ENCODE measurements at places on chromosomes 7 and 10.
A peak's percentile ranks its signal among the peaks of the same experiment; 100 is the strongest.

DNA sequence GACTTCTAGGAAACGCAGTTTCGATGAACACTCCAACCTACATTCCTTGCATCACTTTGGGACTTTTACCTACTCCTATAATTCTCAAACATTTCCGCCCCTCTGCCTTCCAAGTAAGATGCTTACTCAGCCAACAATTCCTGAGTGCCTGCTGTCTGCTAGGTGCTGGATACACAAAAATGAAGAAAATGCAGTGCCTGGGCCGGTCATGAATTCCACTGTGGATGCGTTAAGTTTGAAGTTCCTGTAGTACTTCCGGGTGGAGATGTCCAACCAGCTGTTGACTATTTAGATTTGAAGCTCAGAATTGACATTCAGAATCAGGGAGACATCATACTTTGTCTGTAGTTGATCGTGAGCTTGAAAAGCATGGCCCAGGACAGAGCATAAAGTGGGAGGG lies 89.2 kb downstream of the LYZL1 start:
- no peak for DNase-seq

- DNase-seq = no peak
Measured at GRCh38 chr10:133461027-133461426, 7.3 kb downstream of the SCART1 start.

DNA sequence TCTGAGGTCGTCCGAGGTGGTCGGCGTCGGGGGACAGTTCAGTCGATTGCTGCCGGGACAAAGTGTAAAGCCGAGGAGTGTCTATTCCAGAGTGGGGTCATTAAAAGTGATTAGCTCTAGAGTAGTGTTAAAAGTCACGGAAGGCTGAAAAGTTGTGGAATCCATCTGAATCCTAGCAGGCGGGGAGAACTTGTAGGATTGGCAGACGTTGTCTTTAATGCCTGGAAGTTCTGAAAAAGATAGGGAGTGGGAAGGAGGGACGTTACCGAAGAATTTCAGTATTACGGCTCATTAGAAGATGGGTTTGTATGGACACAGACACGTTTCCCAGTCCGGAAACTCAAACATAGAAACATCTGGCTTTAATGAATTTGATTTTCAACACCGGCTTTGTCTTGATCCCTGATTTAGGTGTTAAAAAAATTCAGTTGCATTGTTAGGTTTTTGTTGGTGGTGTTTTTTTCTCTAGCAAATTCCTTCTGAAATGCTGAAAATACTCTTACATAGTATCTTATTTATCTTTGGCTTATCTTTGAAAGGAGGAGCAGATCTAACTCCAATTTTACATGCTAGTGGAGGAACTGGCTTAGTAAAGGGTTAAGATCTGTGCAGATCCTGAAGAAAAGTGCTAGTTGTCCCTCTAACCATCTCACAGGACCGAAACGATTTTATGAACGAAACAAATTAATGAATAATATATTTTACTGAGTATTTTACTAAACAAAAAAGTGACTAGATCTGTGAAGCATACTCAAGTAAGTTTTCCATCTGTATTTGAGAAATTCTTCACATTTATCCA lies 900 bp downstream of the MKLN1 start:
- DNase-seq = no peak

- DNase-seq = no peak
Measured at GRCh38 chr7:39355664-39356063, 210.5 kb upstream of the YAE1 start.

GRCh38 chr10:110353244-110354119 lies 48.8 kb upstream of the SMNDC1 start:
- no peak for DNase-seq

- DNase-seq = no peak
Measured at GRCh38 chr10:61244261-61244775, 208.9 kb downstream of the TMEM26 start.

DNA sequence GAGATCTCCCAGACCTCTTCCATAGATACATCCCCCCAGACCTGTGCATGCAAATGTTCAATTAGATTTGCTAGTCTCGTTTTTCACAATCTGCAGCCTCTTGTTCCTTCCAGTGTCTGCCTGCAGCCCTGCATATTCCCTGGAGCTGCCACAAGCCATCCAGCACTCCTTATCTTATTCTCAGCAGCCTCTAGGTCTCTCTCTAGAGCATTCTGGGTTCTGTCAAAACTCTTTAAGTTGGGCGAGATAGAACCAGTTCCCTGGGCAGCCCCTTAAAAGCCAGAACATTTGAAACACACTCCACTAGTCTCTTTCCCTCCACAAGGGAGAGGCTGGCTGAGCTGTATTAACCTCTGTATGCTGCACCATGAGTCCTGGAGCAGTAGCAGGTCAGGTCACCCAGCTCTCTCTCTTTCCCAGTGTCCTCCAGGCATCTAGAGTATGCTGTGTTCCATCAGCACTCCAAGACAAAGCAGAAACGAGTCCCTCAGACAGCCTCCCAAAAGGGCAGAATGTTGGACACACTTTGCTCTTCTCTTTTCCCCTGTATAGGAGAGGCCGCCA lies 20.6 kb upstream of the MCM10 start:
- no peak for DNase-seq

DNA sequence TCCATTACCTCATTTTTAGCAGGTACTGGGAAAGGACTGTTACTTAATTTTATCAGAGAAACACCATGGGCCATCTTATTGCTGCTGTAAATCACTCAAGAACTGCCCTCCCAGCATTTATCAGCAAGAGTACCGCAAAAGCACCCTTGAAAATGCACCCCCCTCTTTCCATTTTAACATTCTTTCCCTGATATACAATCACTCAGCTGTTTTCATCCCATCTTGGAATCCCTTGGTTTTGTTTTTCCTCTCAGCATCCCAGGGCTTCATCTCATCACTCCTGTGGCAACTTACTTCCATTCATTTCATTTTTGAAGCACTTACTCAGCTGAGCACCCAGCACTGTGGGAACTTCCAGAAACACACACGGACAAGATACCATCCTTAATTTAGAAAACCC lies 36.5 kb downstream of the RAPGEF5 start:
- DNase-seq = no peak

GRCh38 chr7:81140775-81141174 lies 221.9 kb upstream of the SEMA3C start:
- no peak for DNase-seq

GRCh38 chr7:77403957-77404356 lies 12.2 kb downstream of the GSAP start:
- no peak for DNase-seq

DNA sequence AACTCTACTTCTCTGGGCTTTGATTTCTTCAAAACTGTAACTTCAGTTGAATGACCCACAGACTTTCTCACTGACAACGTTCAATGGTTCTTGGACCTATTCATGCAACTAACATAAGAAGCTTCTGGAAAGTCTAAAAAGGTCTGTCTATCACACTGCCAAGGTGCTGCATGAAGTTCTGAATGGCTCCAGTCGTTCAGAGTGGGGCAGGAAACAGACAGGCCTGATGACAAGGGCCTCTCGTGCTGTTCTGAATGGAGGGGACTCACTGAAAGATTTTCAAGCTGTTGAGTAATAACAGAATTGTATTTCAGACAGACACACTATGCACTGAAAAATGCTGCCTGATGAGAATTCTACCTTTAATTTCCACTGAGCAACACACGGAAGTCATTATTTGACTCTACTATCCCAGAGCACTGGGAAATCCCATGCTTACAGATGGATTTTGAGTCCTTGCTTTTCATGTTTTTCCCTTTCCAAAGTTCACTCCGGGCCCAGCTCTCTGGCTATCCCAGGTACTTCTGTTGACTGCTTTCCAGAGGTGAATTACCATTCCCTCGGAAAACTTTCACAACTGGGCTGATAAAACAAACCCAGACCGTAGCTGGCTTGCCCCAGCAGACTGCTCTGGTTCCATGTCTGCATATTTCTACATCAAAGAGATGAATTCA lies 204.9 kb upstream of the FRMD4A start:
- no peak for DNase-seq

DNA sequence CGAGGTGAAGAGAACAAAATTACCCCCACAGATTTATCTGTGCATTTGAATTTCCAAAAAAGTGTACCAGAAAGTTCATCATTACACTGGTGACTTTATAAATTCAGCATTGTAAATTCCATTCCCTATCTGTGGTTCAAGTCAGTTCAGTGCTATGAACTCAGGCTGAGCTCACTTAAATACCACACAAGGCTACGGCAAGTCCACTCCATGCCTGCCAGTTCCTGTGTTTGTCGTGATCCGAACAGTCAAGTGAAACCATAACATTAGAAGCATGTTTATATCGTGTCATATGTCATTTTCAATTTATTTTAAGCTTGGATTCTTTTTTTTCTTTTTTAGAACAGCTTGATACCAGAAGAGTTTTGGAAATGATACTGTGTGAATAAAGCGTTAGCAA lies 14.8 kb downstream of the MBL2 start:
- no peak for DNase-seq

- no peak for DNase-seq
Measured at GRCh38 chr10:21217107-21217506, 308.4 kb downstream of the SKIDA1 start.

DNA sequence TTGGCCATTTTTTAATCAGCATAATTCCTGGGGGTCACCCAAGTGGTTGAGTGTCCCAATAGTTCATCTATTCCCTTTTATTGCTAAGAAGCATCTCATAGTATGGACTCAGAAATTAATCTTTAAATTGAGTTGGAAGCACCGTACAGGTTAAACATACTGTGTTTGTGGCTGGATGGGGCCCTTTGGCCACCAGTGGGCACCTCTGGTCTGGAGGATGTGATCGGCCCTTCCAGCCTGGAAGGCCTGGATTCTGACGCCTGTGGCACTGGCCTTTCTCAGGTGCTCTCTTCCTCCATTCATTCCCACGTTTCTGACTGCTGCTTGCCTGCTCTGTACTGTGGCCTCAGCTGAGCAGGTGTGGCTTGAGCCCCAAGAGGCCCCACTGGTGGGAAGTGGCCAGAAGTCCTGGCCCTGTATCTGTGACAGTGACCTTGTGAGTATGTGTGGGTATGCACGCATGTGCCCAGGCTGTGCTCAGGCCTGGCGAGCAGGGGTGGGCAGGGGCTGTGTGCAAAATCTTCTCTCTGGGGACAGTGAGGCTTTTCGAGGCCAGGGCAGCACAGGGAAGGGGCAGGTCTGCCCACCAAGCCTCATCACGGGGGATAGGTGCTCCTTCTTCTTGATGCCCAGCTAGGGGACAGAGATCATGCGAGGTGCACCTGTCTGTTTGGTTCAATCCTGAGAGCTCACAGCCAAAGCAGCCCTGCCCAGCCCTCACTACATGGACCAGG lies 30.1 kb downstream of the LDB3 start:
- DNase-seq = no peak

- DNase-seq = no peak
Measured at GRCh38 chr10:133236401-133237240, 1.0 kb upstream of the VENTX start.

DNA sequence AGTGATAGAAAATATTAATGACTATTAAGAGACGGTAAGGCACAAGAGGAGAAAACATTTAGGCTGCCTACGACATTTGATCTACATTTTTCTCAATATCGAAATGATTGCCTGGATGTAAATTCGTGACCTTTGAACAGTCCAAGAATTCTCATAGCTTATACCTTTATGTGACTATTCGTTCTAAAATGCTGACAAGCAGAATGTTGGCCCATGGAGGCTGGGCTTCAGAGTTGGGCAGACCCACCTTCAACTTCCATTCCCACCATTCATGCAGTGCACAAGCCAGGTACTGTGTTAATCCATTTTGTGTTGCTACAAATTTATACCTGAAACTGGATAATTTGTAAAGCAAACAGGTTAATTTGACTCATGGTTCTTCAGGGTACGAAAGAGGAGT lies 441.4 kb upstream of the COBL start:
- no peak for DNase-seq

GRCh38 chr10:68792115-68792514 lies 35.2 kb upstream of the STOX1 start:
- DNase-seq = no peak

- peak; percentile 30 for DNase-seq
Measured at GRCh38 chr7:43439631-43440401, 143.1 kb upstream of the STK17A start.

GRCh38 chr10:32489901-32490300 lies 44.0 kb downstream of the CCDC7 start:
- no peak for DNase-seq

- DNase-seq = no peak
Measured at GRCh38 chr7:47273974-47274766, 307.7 kb downstream of the TNS3 start.

DNA sequence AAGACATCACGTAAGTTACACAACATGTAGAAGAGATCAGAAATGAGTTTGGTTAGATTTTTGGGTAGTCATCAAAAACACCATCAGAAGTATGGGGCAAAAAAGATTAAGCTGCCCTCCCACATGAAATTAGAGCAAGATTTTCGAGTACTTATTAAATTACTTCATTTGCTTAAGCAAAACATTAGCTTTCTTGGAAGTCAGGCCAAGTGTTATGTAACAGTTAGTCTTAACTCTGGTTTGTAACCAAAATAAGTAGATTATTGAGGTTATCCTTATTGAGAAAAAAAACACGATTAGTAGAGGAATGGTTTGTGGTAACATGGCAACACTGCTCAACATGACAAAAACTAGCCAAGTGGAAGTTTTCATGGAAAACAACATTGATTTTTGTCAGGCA lies 37.9 kb downstream of the HBP1 start:
- DNase-seq = no peak

DNA sequence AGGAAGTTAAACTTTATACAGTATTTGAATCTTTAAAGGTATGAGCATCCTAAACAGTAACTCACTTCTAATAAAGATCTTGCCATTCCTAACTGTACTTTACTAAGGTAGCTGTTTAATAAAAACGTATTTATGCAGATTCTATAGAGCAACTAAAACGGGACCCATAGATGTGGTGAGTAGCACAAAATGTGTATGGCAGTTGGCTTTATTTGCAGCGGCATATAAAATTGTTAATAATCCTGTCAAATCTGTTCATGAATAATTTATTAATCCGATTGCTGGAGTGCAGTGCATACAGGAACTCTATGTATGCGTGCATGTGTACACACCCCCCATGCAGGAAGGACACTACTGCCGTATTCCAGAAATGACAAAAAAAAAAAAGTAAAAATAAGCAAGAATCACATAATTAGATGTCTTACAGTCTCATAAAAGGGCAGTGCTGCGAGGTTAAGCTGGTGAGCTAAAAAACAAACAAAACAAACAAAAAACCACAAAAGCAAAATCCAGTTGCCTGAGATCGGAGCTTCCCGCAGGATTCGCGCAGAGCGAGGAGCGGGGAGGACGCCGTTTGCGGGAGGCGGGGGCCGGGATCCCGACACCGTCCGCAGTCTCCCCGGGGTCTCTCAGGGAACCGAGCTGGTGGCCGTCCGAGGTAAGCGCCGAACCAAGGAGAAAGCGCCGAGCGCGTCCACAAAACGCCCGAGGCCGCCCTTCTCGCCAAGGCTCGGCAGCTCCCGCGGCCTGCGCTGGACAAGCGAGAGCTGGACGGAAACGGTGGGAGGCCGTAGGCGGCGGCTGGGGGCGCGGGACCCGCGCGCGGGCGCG lies 518 bp upstream of the COMMD3 start:
- DNase-seq = no peak

- DNase-seq = no peak
Measured at GRCh38 chr7:151629713-151630272, 110.1 kb upstream of the RHEB start.

GRCh38 chr10:102083541-102083940 lies 18.4 kb downstream of the HPS6 start:
- DNase-seq = no peak

- no peak for DNase-seq
Measured at GRCh38 chr10:29542723-29543122, 92.0 kb downstream of the SVIL start.

- no peak for DNase-seq
Measured at GRCh38 chr7:142263598-142264380, 5.9 kb upstream of the PRSS58 start.

Data from stimulated activated CD4-positive, alpha-beta T cell treated with anti-CD3 and anti-CD28 coated beads, Interleukin-1b, Interleukin-23, amount 100 ng/mL, for 1 hour (primary cell).